SW 1271 (cell line): ENCODE measurements at places on chromosomes 12 and 14.

- no peak for DNase-seq
These were observed 447.5 kb downstream of the AACS start for GRCh38 chr12:125512541-125513298.

DNA sequence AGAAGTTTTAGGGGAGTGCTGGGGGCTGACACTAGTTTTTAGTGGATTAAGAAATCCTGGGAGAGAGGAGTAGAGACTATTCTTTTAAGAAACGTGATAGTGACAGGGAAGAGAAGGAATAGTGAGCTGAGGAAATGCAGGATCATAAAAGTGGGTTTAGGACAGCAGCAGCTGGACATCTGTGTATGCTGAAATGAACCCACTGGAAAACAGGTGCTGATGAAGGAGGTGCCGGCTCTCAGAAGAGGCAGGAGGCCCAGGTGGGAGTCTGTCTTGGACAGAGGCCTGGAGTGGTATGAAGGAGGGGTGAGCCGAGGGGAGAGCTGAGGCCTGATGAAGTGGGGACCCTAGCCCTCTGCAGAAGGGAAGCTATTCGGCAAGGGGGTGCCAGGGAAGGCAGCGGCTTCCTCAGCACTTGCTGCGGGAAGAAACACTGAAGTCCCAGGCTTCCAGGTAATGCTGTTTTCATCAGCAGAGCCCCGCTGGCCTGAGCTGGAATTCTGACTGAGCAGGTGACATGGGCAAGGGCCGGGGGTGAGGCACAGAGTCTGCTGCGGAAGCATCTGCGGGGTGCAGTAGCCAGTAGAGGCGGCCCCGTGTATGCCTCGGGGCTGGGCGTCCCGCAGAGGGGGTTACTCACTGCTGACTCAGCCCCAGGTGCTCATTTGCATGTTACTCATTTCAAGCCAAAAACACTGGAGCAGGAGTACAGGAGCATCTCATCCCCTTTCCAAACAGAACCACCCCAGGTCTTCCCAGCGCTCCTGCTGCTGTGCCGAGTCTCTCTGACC is 89.7 kb downstream of the TMCC3 start:
- DNase-seq, result peak; percentile 29

- no peak for DNase-seq
These were observed 19.5 kb downstream of the COX16 start for GRCh38 chr14:70340002-70340401.

- DNase-seq, result no peak
These were observed 87.6 kb upstream of the EGLN3 start for GRCh38 chr14:34038358-34039057.

- DNase-seq, result no peak
These were observed 31.2 kb downstream of the CCDC59 start for GRCh38 chr12:82326905-82327503.

DNA sequence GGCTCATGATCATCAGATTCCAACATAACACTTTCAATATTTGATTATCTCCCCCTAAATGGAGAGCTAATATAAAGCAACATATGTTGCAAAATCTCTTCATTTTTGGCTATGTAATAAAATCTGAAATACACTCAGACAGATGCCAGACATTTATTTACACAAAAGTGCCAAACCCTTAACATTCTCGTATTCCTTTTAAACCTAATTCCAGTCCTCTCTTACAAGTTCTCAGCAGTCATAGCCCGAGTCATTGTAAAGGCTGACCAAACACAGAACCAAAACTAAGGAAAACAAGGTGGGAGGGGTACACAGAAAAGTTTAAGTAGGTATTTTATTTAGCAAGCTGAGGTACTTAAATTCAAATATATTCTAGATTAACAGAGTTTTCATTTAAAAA is 81.4 kb downstream of the LRP6 start:
- DNase-seq, result no peak

DNA sequence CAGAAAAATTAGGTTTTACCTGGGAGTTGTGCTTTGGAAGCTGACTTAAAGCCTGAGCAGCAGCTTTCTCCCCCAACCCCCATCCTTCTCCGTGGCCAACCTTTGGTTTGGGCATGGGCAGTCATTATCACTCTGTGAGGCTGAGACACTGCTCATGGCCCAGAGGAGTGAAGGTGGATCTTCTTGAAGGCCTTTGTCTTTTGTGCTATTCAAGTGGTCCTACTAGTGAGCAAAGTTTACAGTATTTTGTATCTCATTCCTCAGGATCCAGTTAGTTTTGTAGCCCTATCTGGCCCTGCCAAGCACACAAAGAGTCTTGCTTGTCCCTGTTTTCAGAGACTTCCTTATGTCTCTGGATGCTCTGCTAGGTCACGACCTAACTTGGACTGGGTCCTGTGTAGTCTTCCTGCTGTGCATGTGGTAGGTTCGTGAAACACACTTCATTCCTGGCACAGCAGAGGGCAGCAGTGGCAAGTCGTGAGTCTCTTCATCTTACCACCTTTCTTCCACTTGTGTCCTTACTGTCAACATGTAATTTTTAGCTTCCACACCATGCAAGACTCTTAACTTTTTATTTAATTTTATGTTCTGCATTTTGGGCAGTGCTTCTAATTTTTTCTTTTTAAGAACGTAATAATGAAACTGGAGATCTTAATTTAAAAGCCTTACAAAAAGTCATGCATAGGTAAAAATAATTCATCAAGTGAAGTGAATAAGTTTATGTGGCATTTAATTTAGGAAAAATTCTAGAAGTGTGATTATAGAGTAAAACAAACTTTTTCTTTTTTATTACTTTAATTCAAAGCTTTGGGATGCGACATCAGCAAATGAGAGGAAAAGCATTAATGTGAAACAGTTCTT is 53.7 kb downstream of the APAF1 start:
- peak; percentile 34 for DNase-seq

GRCh38 chr14:98612434-98613200 is 659.4 kb downstream of the BCL11B start:
- no peak for DNase-seq

GRCh38 chr14:67533754-67534085 is 630 bp downstream of the PLEKHH1 start:
- no peak for DNase-seq

GRCh38 chr12:132152953-132153352 is 8.7 kb downstream of the NOC4L start:
- DNase-seq, result no peak

- no peak for DNase-seq
These were observed 54.3 kb downstream of the GALNT9 start for GRCh38 chr12:132275110-132275531.

DNA sequence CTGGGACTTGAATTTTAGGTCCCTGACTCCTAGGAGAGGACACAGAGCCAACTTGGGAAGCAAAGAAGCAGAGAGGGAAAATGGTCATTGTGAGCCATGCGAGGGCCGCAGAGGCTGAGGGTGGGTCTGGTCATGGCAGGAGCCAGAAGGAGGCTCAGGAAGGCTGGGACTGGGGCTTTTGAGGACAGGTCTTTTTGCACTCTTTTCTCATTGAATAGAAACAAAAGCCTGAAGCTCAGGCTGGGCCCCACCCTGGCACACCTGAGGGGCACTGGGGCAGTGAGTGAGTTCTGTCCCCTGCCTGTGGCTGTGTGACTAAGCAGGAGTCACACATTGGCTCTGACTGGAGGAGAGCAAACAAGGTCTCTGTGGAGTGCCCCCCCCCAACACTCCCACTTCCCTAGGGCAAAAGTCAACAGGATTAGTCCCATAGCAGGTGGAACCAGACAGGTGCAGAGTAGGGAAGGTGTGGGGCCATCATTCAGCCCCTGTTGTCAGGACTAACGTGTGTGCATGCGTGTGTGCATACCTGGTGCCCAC is 2.8 kb downstream of the KRT7 start:
- no peak for DNase-seq

DNA sequence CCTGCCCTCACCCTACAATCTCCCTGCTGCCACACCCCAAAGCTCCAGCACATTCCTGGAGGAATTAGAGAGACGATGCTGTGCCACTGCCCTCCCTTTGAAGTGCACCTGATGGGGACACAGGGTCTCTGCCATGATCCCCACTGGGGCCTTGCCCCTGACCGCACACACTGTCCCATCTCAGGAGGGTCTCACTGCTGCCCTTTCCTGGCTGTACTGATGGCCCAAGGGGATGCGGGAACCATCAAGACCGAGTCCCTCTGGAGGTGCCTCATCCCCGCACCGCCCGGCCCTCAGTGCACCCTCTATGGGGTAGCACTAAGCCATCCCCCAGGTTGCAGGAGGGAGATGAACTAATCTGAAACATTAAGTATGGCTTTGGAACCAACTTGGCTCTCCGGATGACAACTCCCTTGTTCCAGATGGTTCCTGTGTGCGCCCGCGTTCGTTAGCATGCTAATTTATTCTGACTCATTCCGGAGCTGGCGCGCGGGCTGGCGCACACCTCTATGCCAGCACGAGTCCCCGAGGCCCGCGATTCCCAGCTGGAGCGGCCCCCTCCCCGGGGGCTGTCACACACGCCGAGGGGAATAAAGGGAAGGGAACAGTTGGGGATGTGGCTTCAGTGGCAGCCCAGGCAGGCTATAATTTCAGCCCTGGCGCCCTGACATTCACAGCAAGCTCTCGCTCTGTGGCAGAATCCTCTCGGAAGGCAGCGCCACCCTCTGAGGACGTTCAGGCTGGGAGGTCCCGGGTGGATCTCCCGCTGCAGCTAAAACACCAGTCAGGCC is 34.2 kb upstream of the C14orf180 start:
- no peak for DNase-seq

- no peak for DNase-seq
These were observed 16.4 kb downstream of the KRT18 start for GRCh38 chr12:52965337-52965731.

GRCh38 chr12:19695244-19696098 is 256.2 kb downstream of the AEBP2 start:
- no peak for DNase-seq

DNA sequence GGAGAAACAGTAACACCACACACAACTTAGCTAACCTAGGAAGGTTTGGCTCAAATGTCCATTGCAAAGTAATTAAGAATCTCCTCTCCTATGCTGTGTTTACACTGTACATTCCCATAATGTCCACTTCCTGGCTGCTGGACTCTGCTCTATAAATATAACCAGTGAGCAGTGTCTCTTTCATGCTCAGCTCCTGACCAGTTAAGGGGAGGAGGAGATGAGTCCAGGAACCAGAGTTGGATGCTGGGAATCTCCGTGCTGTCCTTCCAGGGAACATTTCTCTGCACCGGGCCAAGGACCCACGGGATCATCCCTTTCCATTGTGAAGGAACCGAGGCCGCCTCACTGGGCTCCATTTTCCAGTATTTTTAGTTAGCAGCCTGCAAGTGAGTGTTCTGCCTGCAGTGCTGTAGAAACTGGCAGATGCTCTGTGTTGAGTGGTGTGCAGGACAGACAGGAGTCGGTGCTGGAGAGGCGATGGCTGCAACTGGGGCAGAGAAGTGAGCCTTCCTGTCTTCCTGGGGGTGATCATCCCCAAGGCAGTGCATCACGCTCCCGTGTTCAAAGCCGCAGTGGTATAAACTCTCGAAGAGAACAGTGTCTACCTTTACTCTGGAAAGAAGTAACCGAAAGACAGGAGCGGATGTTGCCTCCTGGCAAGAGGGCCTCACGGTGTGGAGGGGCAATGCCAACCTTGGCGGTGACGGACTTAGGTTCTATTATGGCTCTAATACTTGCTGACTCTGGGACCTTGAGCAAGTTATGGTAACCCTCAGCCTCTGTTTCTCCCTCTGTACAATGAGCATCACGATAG is 195.5 kb downstream of the CACNA1C start:
- DNase-seq, result no peak

- DNase-seq, result no peak
These were observed 20.9 kb downstream of the RNASE9 start for GRCh38 chr14:20539906-20540305.

DNA sequence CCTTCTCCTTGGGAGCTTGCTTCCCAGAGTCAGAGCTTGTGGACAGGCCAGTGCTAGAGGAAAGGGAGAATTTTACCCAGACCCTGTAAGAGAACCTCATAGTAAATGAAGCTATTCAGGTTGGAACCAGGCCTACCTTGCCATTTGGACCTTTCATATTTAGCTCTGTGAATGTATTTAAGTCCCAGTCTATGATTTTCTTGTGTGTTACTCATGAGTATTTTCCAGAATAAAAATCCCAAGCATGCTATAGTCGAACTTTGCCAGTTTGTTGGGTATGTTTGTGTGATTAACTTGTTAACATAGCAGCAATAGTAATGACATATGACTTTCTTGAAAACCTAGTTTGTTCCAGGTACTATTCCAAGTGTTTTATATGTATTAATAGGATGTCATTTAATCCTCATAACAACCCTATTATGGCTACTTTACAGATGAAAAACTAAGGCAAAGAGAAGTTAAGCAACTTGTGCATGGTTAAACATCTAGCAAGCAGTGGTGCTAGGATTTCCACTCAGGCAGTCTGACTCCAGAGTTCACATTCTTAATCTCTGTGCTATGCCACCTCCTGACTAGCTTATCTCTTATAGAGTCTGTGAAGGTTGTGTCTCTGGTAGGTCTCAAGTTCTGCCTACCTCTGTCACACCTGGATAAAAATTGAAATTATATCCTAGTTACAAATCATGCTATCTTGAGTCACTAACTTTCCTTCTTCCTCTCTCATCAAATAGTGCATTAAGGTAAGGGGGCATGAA is 47.9 kb upstream of the GARIN2 start:
- no peak for DNase-seq

- peak; percentile 27 for DNase-seq
These were observed 53.7 kb downstream of the GALNT4 start for GRCh38 chr12:89470741-89471509.

GRCh38 chr14:105092171-105093037 is 27.2 kb upstream of the GPR132 start:
- DNase-seq, result no peak

- no peak for DNase-seq
These were observed 20.4 kb downstream of the YAF2 start for GRCh38 chr12:42217656-42218055.

- no peak for DNase-seq
These were observed 80.9 kb upstream of the SLC24A4 start for GRCh38 chr14:92241966-92242595.

GRCh38 chr12:114921781-114922180 is 237.8 kb upstream of the TBX3 start:
- no peak for DNase-seq

- DNase-seq, result peak; percentile 3
These were observed 40.2 kb downstream of the PAH start for GRCh38 chr12:102876883-102877282.

GRCh38 chr12:52200781-52201450 is 9.1 kb upstream of the KRT80 start:
- DNase-seq, result no peak

GRCh38 chr12:464484-465267 is 4.9 kb downstream of the B4GALNT3 start:
- no peak for DNase-seq
